ENCODE measurements at places on chromosomes 3 and 15. TPM values are rescaled to one million over a fixed set of nuclear protein-coding genes. Genes with fewer than 3 reads are reported as not detected.

- DNase-seq = no peak
Measured at GRCh38 chr15:73845907-73846306, 27.5 kb upstream of the TBC1D21 start.

Gene CPN2
- total RNA-seq = not detected

GRCh38 chr3:40764747-40765146 lies 240.0 kb downstream of the ZNF621 start:
- no peak for DNase-seq

DNA sequence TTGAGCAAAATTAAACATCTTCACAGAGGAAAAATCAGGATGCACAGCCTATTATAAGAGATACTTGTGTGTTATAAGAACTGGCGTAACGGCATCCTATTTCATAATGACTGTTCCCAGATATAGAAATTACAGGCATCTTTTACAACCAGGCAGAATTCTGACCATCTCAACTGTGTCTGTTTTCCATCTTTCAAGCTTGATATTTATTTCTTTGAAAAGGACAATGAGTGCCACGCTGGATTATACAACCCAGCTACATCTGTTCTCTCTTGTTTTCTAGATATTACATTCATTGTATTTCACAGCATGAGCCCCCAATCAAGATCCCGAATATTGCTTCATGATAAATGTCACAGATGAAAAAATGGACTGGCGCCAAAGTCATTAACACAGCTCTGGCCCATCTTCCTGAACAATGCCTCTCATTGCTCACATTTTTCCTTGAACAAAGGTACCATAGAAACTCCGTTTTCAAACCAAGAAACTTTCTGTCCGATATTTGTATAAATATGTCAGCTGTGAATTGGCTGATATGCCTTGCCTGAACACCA lies 420.6 kb downstream of the TBL1XR1 start:
- no peak for DNase-seq

Gene TRPM1
- total RNA-seq = 1.2 TPM

Gene DNASE1L3
- total RNA-seq = not detected

DNA sequence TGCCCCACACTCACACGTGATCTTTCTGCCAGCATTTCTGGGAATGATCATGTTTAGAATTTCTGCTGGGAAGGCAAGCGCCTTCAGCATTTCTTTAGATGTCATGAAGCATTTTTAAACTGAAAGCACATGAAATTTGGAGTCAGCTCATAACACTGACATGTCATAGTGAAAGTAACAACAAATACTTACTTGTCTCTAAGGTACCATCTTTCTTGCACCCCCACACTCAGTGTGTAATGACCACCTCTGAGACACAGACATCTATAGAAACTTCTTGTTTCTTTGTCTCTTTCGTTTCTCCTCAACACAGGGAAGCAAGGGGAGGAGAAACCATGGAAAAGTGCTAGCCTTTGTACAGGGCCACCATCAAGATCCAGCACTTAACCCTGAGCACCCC lies 171.7 kb downstream of the RORA start:
- no peak for DNase-seq

GRCh38 chr3:81938681-81939080 lies 177.2 kb upstream of the GBE1 start:
- DNase-seq = no peak

GRCh38 chr3:150073513-150073912 lies 102.8 kb upstream of the PFN2 start:
- DNase-seq = no peak

DNA sequence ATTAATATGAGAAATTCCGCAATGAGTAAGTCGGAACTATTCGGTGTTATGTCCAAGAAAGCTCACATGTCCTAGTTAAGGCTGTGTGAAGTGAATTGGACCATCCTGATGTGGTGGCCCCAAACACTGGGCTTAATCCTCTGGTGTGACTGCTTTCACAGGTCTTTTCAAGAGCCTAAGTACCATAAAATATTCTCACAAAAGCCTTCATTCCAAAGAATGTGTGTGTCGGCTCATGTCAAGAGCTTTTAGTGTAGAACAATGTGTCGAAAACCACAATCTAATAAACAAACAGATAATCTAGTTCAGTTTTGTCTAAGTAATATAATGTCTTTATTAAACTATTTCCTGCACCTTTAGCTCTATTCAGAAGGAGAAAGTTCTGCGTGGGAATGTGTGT lies 311.4 kb downstream of the LPP start:
- DNase-seq = no peak

Gene GOLGA8S
- not detected for total RNA-seq

GRCh38 chr3:72114773-72115172 lies 329.8 kb upstream of the PROK2 start:
- no peak for DNase-seq

- no peak for DNase-seq
Measured at GRCh38 chr3:131716007-131716406, 213.2 kb upstream of the MRPL3 start.

- DNase-seq = no peak
Measured at GRCh38 chr3:150736903-150737832, 25.8 kb downstream of the SIAH2 start.

Gene KY
- 0.04 TPM for total RNA-seq

DNA sequence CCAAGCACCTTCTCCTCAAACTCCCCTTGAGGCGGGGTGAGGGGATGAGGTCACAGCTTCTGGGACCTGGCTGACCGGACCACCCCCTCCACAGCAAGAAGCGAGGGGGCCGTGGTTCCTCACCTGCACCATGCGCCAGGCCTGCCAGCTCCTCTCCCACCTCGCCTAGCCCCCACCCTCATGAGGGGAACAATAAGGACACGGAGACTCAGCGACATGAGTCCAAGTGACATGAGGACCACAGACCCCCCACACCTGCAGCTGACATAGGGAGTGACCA lies 118.7 kb downstream of the CHSY1 start:
- no peak for DNase-seq

- DNase-seq = no peak
Measured at GRCh38 chr3:46918634-46919033, 41.1 kb downstream of the PTH1R start.

Gene RPS27L
- total RNA-seq = 186 TPM

GRCh38 chr3:141388823-141389621 lies 20.7 kb downstream of the ZBTB38 start:
- DNase-seq = no peak

DNA sequence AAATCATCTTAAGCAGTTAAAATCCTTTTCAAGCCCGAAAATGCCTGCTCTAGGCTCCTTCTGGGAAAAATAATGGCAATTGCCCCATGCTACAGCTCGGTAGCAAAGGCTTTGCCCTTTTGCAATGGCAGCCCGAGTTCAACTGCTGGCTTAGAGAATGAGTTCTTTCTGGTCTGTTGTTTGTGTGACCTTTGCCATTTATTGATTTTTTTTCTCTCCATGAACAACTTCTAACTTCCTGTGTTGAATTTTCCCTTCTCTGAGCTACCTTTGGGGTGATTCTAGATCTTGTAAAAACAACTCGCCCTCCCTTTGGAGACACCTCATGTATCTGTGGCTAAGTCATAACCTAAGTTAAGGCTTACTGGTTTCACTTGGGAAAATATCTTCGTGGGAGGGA lies 139.3 kb downstream of the PLCH1 start:
- no peak for DNase-seq

Gene FBXW12
- 0.46 TPM for total RNA-seq

Gene ST3GAL6
- 2.1 TPM for total RNA-seq

- no peak for DNase-seq
Measured at GRCh38 chr15:85383470-85384148, 3.2 kb downstream of the AKAP13 start.

DNA sequence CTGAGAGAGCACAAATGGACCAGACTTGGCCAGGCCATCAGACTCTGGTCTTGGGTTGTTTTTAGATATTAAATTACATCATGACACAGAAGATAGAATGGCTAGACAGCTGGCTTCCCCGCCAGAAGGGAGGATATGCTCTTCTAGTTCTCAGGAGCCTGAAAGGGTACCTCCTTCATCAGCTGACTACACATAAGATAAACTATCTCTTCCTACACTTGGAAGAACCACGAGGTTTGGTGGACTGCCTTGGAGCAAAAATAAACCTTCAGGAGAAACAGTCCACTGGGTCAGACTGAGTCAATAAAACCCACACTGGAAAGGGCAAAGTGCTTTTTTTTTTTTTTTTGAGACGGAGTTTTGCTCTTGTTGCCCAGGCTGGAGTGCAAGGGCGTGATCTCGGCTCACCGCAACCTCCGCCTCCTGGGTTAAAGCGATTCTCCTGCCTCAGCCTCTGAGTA lies 26.3 kb upstream of the DYNC1LI1 start:
- DNase-seq = peak; percentile 25

Gene UBL7
- total RNA-seq = 65.2 TPM

Gene LRTM1
- total RNA-seq = not detected

DNA sequence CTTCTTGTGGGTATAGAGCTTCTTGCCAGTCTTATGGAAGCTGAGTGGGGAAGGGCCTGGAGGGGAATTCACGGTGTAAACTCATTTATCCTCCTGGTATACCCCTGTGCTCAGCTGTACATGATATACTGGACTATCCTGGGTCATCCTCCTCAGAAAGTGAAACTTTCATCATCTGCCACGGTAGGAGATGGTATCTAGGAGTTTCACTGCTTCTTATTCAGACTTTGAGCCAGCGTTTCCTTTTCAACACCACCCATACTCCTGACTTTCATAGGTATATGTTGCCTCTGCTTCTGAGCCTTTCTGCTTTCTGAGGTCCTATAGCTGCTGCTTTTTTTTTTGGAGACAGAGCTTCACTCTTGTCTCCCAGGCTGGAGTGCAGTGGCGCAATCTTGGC lies 15.6 kb downstream of the SENP5 start:
- DNase-seq = no peak

DNA sequence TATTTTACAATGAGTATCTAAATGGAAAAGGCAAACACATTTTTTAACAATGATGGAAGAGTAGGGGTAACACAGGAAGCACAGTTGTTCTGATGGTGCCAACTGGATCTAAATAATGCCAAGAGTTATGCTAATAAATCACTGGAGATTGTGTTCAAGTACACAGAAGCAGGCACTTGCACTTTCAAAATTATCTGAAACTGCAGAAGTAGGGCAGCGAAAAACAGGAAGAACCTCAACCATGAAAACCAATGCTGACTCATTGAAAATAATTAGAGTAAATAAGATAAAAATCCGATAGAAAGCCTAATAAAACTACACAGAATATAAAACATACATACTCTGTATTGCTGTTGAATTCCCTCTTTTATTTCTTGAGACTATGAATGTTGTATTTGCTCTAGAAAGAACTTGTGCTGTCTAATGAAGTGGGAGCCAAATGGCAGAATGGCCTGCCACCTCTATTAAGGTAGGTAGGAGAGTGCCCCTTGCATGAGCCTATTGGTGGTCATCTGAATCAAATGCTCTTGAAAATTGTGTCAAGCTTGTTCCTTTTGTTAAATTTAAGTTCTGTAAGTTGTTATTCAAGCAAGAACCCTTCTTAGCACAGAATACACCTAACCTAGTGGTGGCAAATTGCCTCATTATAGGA lies 93.7 kb downstream of the ABI3BP start:
- DNase-seq = no peak

GRCh38 chr3:146313746-146314111 lies 62.8 kb upstream of the PLSCR4 start:
- peak; percentile 10 for DNase-seq

Gene GOLGA8J
- not detected for total RNA-seq

Gene RBP2
- total RNA-seq = not detected

- DNase-seq = no peak
Measured at GRCh38 chr3:194871864-194872668, 186.4 kb downstream of the FAM43A start.

DNA sequence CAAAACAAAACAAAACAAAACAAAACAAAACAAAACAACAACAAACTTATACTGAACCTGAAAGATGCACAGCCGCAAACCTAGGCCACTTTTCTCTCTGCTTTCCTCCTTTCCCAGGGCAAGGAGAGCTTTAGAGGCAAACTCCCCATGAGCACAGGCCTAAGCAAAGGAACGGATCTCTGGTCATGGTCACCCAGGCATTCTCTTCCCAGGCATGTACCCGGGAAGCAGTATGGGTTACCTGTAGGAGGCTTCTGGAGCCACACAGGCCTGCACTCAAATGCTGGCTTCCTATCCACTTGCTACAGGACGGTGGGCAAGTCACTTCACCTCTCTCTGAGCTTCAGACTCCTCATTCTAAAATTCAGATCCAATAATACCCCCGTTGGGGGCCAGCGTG lies 171.8 kb downstream of the SMAD6 start:
- no peak for DNase-seq

- DNase-seq = no peak
Measured at GRCh38 chr15:101725073-101725472, 800 bp upstream of the TARS3 start.

GRCh38 chr15:100547961-100548360 lies 19.2 kb upstream of the CERS3 start:
- DNase-seq = no peak

Gene P2RY1
- total RNA-seq = 0.41 TPM

GRCh38 chr3:45216021-45216609 lies 10.0 kb downstream of the TMEM158 start:
- no peak for DNase-seq
